ENCODE measurements at places on chromosomes 5 and 9.

DNA sequence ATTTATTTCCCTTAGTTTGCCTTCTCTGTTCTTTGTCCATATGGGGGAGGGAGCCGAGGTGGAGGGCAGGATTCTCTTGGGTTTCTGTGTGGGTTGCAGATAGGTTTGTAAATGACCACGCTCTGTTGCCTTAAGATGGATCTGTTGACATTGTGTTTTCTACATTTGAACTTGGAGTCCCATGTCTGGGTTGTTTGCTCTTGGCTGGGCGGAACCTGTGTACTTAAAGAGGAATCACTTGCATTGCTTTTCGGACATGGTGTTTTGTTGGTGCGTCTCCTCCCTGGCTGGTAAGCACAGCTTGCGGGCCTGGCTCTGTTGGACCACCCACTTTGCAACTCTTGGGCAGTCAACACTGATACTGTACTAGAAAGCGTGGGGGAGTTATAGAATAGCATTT lies 45.9 kb downstream of the EHMT1 start:
- no peak for DNase-seq

DNA sequence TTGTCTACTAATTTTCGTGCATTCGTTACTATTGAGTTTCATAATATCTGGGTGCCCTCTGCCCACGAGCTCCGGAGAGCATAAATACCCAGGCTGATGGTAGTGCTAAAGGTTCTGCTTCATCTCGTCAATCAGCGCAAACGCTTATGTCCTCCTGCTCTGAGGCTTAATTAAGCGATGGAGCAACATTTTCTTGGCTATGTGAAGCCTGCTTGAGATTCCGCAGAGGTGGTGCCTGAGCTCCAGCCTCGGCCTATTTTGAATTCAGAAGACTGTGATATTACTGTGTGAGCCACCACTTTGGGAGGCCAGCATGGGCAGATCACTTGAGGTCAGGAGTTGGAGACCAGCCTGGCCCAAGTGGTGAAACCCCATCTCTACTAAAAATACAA lies 44.8 kb downstream of the ANXA2R start:
- no peak for DNase-seq

DNA sequence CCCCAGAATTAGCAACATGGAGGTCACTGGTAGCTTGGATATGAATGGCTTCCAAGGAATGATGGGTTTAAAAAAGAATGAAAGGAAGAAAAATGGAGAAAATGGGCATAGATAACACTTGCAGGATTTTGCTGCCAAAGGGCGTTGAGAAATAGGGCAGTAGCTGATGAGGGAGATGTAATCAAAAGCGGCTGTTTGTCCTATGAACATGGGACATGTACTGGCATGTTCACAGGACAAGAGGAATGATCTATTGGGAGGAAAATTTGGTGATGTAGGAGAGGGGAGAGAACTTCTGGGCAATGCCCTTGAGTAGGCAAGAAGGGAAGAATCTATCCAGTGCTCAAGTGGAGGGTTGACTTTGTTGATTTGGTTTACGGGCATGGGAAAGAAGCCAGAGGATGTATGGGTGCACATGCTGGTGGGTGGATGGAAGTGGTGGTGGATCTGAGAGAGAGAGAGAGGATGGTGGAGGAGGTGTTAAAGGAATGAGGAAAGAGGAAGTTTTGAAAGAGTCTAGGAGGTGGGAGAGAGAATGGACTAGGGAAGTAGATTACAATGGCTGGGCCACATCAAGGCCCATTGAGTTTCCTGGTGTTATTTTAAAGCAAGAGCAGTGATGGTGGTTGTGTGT lies 115.1 kb upstream of the MVB12B start:
- DNase-seq, result no peak

DNA sequence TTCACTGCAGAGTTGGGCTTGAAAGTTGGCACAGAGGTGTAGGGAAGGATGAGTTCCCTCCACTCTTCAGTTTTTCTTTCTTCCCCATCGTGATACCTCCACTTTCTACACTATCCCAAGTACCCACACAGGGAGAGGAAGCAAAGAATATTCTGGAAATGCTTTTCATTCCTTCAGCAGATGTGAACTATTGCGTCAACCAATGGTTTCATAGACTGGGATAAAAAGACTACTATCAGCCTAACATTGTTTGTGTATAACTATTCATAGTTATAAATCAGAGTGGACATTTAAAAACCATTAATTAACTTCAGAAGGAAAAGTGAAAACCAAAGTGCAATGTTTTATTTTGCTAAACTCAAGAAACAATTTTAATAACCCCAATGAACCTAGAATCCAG lies 63.6 kb upstream of the MAMDC2 start:
- no peak for DNase-seq

GRCh38 chr5:120806202-120806601 lies 342.1 kb downstream of the PRR16 start:
- no peak for DNase-seq

- no peak for DNase-seq
Observed at GRCh38 chr9:88746029-88746742, 211.2 kb downstream of the NXNL2 start.

GRCh38 chr9:97271292-97271691 lies 36.2 kb upstream of the CCDC180 start:
- peak; percentile 39 for DNase-seq

GRCh38 chr5:153809166-153809565 lies 229.5 kb downstream of the FAM114A2 start:
- no peak for DNase-seq

- DNase-seq, result no peak
Observed at GRCh38 chr5:69075522-69076179, 18.2 kb upstream of the SLC30A5 start.

- DNase-seq, result no peak
Observed at GRCh38 chr9:133842174-133842573, 104.0 kb upstream of the SARDH start.

- no peak for DNase-seq
Observed at GRCh38 chr9:107782381-107782780, 292.8 kb upstream of the KLF4 start.

All from glutamatergic neuron (in vitro differentiated cells).